ENCODE measurements at places on chromosomes 3 and 15.

GRCh38 chr3:119872773-119873172, 90.9 kb downstream of the NR1I2 start:
- no peak for DNase-seq

- no peak for DNase-seq
Measured at GRCh38 chr3:190701096-190701532, 161.4 kb downstream of the GMNC start.

- no peak for DNase-seq
Measured at GRCh38 chr3:30811151-30811795, 83.2 kb downstream of the GADL1 start.

GRCh38 chr3:62872318-62872717, 2.9 kb downstream of the CADPS start:
- DNase-seq: no peak

GRCh38 chr3:47594792-47595191, 16.1 kb upstream of the CSPG5 start:
- DNase-seq: no peak

GRCh38 chr15:39587096-39587721, 6.3 kb downstream of the THBS1 start:
- no peak for DNase-seq

Data from CD4-positive, alpha-beta T cell treated with Interleukin-17A for 4 hours (primary cell).